ENCODE measurements at places on chromosomes 6 and 20. TPM values are rescaled to one million over a fixed set of nuclear protein-coding genes. Genes with fewer than 3 reads are reported as not detected.

- no peaks in the 10 kb centered on the region for H3K27me3 ChIP-seq
- no peak overlapping the region for H3K27ac ChIP-seq
- DNase-seq, result no peak
- no peak overlapping the region for H3K4me3 ChIP-seq
- no peaks in the 10 kb centered on the region for H3K4me1 ChIP-seq
Observed at GRCh38 chr6:29602564-29603361, 17.8 kb downstream of the OR2H2 start.

DNA sequence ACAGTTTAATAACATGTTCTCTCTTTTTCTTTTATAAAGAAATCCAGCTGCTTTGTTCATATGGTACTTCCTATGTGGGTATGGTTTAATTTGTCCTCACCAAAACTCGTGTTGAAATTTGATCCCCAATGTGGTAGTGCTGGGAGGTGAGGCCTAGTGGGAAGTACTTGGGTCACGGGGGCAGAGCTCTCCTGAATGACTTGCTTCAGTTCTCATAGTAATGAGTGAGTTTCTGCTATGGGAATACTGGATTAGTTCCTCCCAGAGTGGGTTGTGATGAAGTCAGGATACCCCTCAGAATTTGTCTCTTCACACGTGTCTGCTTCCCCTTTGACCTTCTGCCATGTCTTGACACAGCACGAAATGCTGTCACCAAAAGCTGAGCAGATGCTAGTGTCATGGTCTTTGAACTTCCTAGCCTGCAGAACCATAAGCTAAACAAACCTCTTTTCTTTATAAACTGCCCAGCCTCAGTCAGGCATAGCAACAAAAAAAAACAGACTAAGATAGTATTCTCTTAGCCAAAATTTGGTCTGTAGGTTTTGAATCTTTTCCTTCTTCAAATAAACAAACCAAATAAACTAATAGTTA lies 87.8 kb upstream of the HS3ST5 start:
- DNase-seq, result no peak
- no peaks in the 10 kb centered on the region for H3K36me3 ChIP-seq
- H3K27me3 ChIP-seq, result no peaks in the 10 kb centered on the region
- no peak overlapping the region for H3K27ac ChIP-seq
- H3K4me1 ChIP-seq, result no peaks in the 10 kb centered on the region

- H3K4me3 ChIP-seq, result no peak overlapping the region
- no peaks in the 10 kb centered on the region for H3K36me3 ChIP-seq
- H3K27ac ChIP-seq, result no peak overlapping the region
Observed at GRCh38 chr6:34273242-34273805, 24.5 kb upstream of the SMIM29 start.

DNA sequence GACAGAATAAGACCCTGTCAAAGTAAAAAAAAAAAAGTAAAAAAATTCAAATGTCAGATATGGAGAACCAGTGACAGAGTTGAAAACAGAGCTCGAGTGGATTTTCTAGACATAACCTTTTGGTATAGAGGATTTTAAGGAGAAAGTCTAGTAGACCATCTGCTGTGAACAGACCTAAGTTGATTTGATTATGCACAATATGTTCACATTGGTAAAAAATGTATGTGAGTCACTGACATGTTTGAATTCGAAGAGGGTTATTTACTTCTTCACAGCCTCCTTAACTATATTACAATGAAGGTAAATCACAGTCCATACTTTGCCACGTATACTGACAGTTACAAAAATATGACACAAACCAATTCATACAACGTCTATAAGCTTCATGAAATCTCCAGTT lies 7.4 kb downstream of the TINAG start:
- DNase-seq, result no peak
- no peaks in the 10 kb centered on the region for H3K36me3 ChIP-seq
- no peak overlapping the region for H3K27ac ChIP-seq
- no peaks in the 10 kb centered on the region for H3K4me1 ChIP-seq
- no peak overlapping the region for H3K4me3 ChIP-seq

GRCh38 chr20:44336086-44336485 lies 757 bp upstream of the R3HDML start:
- no peaks in the 10 kb centered on the region for H3K4me1 ChIP-seq
- H3K36me3 ChIP-seq, result no peaks in the 10 kb centered on the region
- DNase-seq, result no peak
- H3K27me3 ChIP-seq, result no peaks in the 10 kb centered on the region

- no peak overlapping the region for H3K4me3 ChIP-seq
- H3K27ac ChIP-seq, result peak overlapping the region; percentile 56
- H3K4me1 ChIP-seq, result peaks cover 83% of the 10 kb centered on the region
- H3K36me3 ChIP-seq, result peaks cover 32% of the 10 kb centered on the region
- DNase-seq, result no peak
- H3K27me3 ChIP-seq, result no peaks in the 10 kb centered on the region
Observed at GRCh38 chr20:31664696-31665354, 27.1 kb downstream of the COX4I2 start.

- DNase-seq, result no peak
- no peaks in the 10 kb centered on the region for H3K4me1 ChIP-seq
- no peak overlapping the region for H3K27ac ChIP-seq
Observed at GRCh38 chr6:125110056-125110455, 43.5 kb upstream of the TPD52L1 start.

DNA sequence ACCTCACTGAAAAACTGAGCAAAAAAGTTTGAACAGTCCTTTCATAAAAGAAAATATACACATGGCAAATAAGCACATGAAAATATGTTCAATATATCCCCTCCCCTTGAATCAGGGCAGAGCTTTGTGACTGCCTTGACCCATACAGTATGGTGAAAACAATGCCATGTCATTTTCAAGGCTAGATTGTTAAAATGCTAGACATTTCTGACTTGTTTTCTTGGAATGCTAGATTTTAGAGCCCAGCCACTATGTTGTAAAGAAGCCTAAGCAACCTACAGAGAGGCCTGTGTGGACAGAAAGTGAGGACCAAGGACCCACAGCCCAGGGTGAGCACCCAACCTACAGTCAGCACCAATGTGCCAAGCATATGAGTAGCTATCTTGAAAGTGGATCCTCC lies 17.1 kb upstream of the ASF1A start:
- H3K27ac ChIP-seq, result no peak overlapping the region
- no peaks in the 10 kb centered on the region for H3K27me3 ChIP-seq
- no peaks in the 10 kb centered on the region for H3K36me3 ChIP-seq
- peaks cover 6% of the 10 kb centered on the region for H3K4me1 ChIP-seq

- H3K27ac ChIP-seq, result peak overlapping the region; percentile 71
- no peaks in the 10 kb centered on the region for H3K36me3 ChIP-seq
- DNase-seq, result no peak
- no peaks in the 10 kb centered on the region for H3K27me3 ChIP-seq
Observed at GRCh38 chr6:128492386-128492785, 28.0 kb downstream of the PTPRK start.

- peaks cover 20% of the 10 kb centered on the region for H3K4me1 ChIP-seq
- no peak overlapping the region for H3K27ac ChIP-seq
- H3K27me3 ChIP-seq, result no peaks in the 10 kb centered on the region
- no peak overlapping the region for H3K4me3 ChIP-seq
- no peak for DNase-seq
Observed at GRCh38 chr20:3245156-3245555, 6.2 kb upstream of the SLC4A11 start.

WFDC10B gene
- 0.69 TPM for total RNA-seq

RAET1G gene
- total RNA-seq, result 0.32 TPM

LY86 gene
- total RNA-seq, result 1.4 TPM

B3GAT2 gene
- total RNA-seq, result not detected

CDH4 gene
- 0.50 TPM for total RNA-seq

SEL1L2 gene
- total RNA-seq, result not detected
